M059J (cell line): ENCODE measurements at places on chromosomes 7 and 10. TPM values are rescaled to one million over a fixed set of nuclear protein-coding genes. Genes with fewer than 3 reads are reported as not detected.

The GIMAP5 gene
- not detected in 2 replicates for total RNA-seq

DNA sequence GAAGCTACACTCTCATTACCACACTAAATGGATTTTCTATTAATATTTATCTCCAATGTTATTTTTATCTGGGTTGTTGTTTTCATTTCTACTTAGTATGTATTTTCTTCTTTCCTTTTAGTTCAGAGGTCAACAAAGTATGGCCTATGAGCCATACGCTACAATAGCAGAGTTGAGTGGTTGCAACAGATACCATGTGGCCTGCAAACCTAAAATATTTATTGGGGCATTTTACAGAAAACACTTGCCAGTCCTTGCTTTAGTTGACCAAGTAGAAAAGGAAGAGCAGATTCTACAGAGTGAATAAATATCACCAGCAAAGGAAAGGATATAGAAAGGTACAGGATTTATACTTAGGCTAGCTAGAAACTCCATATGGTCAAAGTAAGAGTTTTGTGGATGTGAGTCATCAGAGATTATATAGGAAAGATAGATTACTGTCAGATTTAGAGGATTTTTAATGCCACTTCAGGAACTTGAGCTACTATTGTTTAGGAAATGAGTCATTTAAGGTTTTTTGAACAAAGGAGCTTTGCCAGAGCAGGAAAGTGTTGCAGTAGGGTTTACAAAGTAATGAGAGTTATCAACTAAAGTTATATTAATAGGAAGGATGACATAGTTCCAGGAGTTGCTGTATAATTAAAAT lies 323.3 kb upstream of the KAT6B start:
- DNase-seq: peak; percentile 73

The STOX1 gene
- total RNA-seq: 0.30 and 2.2 TPM in 2 replicates

DNA sequence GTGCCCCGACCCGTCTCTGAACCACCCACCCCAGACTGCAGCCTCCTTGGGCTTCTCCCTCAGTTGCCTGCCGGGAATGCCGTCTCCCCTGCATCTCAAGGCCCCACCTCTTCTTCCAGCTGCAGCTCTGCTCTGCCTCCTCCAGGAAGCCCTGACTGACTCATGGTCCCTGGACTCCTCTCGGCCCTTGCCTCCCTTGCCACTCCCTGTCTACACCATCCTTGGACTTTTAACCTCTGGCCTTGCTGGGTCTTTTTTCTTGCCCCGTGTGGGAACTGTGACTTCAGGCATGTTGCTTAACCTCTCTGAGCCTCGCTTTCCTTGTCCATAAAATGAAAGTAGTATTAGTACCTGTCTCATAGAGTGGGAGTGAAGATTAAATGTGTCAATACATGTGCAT lies 56.3 kb downstream of the C10orf105 start:
- no peak for DNase-seq

DNA sequence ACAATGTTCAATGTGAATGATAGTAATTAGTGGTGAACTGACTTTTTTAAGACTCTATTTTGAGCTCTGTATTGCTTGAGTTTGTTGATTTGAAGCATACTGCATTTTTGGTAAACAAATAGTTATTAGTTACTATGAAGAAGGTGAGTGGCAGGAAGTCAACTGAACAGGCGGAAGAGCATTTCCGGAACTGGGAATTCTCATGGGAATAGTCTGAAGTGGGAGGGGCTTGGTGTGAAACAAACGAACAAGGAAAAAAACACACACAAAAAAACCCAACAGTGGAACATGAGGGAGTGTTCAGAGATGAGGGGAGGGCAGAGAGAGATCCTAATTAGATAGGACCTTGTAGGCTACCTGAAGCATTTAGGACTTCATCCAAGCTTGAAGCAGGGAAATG lies 43.9 kb upstream of the C1QL3 start:
- no peak for DNase-seq

The ITPRID1 gene
- total RNA-seq: not detected in 2 replicates

GRCh38 chr7:55133630-55134358 lies 115.0 kb downstream of the EGFR start:
- peak; percentile 99 for DNase-seq

- peak; percentile 32 for DNase-seq
Observed at GRCh38 chr7:40570223-40570622, 435.4 kb downstream of the SUGCT start.

DNA sequence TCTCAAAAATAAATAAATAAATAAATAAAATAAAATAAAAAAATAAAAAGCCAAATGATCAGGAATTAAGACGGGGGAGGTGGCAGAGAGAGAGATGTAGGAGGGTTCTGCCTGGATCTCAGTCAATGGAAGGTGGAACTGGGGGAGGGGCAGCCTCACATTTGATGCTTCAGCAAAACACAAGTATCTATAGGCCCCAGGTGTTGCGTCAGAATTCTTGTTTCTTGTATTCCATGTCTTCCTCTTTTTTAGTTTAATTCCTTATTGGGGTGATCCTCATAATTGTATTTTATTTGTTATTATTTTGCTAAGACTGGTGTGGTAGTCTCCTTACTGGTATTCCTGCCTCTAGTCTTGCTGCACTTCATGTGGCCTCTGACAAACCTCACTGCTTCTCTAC lies 41.4 kb upstream of the SMARCD3 start:
- DNase-seq: no peak

The CREB3L2 gene
- total RNA-seq: 16.5 and 31.9 TPM in 2 replicates

The HHEX gene
- total RNA-seq: 0.05 TPM in 1 of 2 replicates, not detected in the other

The DBF4 gene
- 62.1 and 69.3 TPM in 2 replicates for total RNA-seq

The GHRHR gene
- not detected in 2 replicates for total RNA-seq

- no peak for DNase-seq
Observed at GRCh38 chr7:134873253-134873652, 93.8 kb downstream of the CALD1 start.

The GAD2 gene
- total RNA-seq: not detected in 2 replicates

The ARHGEF5 gene
- total RNA-seq: 3.3 and 4.2 TPM in 2 replicates

The ABCC2 gene
- 0.52 and 6.1 TPM in 2 replicates for total RNA-seq
